ENCODE measurements at places on chromosomes 7 and 10.

DNA sequence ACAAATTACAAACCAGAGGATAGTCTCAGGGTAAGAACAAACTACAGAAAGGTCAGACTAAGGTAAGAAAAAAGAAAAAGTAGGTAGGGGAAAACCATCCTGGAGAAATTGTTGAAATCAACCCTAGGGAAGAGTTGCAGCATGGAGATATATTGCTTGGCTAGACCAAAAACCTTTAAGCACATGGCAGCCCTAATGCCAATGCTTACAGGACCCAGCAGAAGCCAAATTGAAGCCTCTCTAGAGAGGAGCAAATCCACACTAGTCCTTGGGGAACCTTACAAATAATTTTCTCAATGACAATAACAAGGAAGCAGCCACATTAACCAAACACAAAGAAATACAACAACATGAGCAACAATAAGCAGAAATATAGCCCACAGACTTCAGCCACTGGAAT lies 81.9 kb downstream of the CNOT4 start:
- H3K4me1 ChIP-seq: no peaks in the 10 kb centered on the region
- DNase-seq: no peak
- no peaks in the 10 kb centered on the region for H3K36me3 ChIP-seq
- no peak overlapping the region for H3K4me3 ChIP-seq
- H3K27me3 ChIP-seq: no peaks in the 10 kb centered on the region

- DNase-seq: peak; percentile 62
- no peak overlapping the region for H3K27ac ChIP-seq
- H3K4me3 ChIP-seq: no peak overlapping the region
- peaks cover 2% of the 10 kb centered on the region for H3K27me3 ChIP-seq
- no peaks in the 10 kb centered on the region for H3K36me3 ChIP-seq
These were observed 262.2 kb downstream of the KIF20B start for GRCh38 chr10:89963451-89964102.

- H3K36me3 ChIP-seq: no peaks in the 10 kb centered on the region
- no peaks in the 10 kb centered on the region for H3K4me1 ChIP-seq
- H3K4me3 ChIP-seq: no peak overlapping the region
- no peak for DNase-seq
These were observed 95.6 kb downstream of the TRIM24 start for GRCh38 chr7:138555684-138556083.

DNA sequence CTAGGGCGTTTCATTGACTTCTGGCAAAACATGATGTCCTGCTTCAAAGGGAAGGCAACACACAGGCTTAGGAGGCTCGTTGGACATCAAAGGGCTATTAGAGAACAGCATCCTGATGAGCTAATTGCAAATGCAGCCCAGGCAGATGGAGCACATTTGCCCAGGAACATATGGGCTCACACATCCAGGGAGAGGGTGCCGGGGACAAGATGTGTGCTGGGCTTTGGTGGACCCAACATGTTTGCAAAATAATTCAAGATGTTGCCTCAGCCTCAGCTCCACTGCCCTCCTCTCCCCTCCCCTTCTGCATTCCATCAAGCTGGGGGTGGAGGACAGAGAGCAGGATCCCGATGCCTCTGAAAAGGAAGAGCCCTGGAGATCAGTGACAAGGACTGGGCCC lies 217.1 kb upstream of the ZMIZ1 start:
- peaks cover 5% of the 10 kb centered on the region for H3K27me3 ChIP-seq
- H3K4me3 ChIP-seq: no peak overlapping the region
- no peaks in the 10 kb centered on the region for H3K36me3 ChIP-seq
- H3K4me1 ChIP-seq: no peaks in the 10 kb centered on the region
- H3K27ac ChIP-seq: no peak overlapping the region

All from fibroblast of lung (primary cell).